ENCODE measurements at places on chromosomes 6 and 20.

DNA sequence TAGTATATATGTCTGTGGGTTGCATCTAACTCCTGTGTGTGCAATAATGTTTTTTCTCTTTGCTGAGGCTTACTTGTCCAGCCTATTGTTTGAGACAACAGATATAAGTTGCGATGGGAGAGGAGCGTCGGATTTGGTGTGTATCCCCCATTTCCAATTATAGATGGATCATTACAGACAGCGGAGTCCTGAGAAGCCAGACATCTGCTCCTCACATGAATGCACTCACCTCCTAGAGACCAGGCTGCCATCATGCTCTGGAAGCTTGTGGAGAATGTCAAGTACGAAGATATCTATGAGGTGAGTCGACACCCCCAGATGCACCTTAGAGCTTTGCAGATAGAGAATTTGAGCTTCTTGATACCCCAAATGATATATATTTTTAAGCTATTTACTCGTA is at the start of gene TFAP2B:
Gene TFAP2B, plus strand, starts transcription at position 199 of the 400 bp plus-strand sequence. Its CDS starts 21 bp downstream, at position 220.
- no peak for DNase-seq

DNA sequence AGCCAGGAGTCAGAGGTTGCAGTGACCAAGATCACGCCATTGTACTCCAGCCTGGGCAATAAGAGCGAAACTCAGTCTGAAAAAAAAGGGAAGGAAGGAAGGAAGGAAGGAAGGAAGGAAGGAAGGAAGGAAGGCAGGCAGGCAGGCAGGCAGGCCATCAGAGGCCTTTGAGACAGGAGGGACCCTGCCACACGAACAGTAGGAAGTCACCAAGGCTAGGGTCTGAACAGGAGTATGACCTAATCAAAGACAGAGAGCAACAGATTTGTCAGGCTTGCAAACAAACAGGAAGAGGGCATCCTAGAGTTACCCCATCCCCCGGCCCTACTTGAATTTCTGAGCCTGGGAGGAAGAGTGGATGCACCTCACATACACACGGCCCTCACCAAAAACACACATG is 67.1 kb downstream of the FGD2 start:
- DNase-seq, result no peak

DNA sequence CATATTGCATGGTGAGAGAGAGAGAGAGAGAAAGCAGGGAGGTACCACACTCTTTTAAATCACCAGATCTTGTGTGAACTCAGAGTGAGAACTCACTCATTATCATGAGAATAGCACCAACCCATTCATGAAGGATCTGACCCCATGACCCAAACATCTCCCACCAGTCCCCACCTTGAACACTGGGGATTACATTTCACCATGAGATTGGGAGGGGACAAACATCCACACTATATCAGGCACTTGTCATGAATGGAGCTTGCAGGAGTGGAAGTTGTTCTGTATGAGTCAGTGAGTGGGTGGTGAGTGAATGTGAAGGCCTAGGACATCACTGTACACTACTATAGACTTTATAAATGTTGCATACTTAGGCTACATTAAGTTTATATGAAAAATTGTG is 47.7 kb upstream of the RNF182 start:
- DNase-seq, result no peak

GRCh38 chr6:123898665-123899064 is 95.0 kb downstream of the NKAIN2 start:
- DNase-seq, result no peak

- no peak for DNase-seq
Observed at GRCh38 chr6:36414481-36414880, 27.0 kb upstream of the ETV7 start.

DNA sequence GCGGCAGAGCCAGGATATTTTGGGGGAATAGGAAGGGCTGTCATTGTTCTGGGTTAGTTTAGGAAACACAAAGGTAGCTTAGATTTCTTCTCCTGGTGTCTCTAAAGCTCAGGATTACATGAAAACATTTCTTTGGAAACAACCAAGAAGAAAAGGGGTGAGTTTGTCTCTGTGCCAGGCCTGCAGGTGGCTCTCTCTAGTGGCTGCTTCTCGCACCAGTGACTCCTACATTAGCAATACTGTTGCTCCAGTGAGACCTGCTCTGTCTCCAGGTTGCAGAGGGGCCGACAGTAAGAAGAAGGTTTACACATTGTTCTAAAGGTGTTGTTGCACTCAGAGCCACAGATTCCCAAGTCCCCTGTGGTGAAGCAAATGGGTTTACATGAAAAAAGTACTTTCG is 104.6 kb upstream of the GLP1R start:
- no peak for DNase-seq

GRCh38 chr20:51265361-51265760 is 242.5 kb upstream of the KCNG1 start:
- no peak for DNase-seq

GRCh38 chr6:44105146-44105545 is 22.1 kb downstream of the MRPL14 start:
- DNase-seq, result no peak

DNA sequence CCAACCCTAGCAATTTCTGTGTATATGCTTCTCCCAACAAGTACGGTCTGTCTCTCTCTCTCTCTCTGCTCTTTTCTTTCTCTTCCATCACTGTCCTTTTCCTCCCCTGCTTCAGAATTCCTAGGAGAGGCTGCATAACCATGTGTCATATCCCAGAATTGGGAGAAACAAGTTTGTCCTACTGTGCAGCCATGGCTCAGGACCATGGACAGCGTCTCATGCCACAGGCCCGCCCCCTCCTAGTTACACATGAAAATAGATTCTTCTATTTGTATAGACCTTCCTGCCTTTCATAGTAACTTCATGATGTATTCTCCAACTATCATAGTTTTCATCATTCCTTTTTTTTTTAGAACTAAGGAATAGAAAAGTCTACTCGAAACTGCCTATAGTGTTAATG is 98.0 kb downstream of the FNDC1 start:
- no peak for DNase-seq

Data from fibroblast of skin of left quadriceps (primary cell).